Hematopoietic multipotent progenitor cell treated with erythropoietin and hydrocortisone succinate and interleukin-3 and kit ligand, for 4 days (in vitro differentiated cells): ENCODE measurements at places on chromosomes 6 and 20.

- peak; percentile 79 for DNase-seq
These were observed 1.2 kb downstream of the TPD52L1 start for GRCh38 chr6:125154761-125155135.

GRCh38 chr20:58233881-58234528 lies 5.6 kb upstream of the ANKRD60 start:
- DNase-seq: peak; percentile 38

- no peak for DNase-seq
These were observed 13.8 kb upstream of the TCP11 start for GRCh38 chr6:35154947-35155346.

DNA sequence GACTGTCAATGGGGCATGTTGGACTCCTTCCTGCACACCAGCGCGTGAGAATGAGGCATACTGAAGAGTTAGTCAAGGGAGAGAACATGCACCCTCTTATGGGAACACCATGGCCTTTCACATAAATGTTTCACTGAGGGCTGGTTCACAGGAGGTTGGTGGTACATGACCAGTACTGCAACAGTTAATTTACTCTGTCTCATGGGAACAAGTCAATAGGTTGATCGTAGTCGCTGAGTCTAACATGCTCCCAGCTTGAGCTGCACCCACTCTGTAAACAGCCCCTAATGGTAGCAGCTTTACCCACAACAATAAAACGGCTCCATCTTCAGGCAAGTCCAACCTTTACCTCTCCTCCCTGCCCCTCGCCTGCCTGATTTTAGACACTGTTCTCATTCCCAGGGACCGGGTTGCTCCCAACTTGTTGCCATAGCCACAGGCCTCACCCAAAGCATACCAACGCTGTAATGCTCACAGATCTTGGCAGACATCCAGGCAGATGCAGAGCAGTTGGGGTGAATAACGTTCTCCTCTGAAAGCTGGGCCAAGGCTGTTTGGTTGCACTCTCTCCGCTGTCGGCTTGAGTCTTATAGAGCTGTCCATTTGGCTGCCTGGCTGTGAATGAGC lies 111.3 kb downstream of the LY86 start:
- DNase-seq: peak; percentile 97

DNA sequence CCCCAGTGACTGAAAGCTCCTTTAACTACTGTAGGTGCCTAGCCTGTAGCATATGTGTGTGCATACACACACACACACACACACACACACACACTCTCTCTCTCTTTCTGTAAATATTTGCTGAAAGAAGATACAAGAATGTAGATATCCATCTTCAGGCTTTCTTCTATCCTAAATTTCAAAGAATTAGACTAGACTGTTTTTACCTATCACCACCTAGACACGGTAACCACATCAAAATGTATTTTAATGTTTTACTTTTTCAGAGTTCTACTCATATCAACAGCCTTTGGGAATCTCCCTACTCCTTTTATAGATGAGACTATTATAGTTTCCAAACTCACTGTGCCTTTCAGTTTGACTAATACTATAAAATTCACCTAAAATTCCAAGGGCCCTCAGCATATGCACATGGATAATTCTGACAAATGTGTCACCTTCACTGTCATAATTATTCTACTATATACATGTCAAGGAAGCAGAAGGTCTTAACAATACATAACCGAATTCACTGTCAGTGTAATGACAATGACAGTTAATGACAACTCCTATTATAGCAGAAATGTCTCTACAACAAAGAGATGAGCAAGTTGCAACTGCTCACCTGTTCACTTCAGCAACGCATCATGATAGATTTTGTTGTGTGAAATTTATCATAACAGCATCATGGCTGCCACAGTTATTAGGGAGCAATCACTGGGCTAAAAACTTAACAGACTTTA lies 236.5 kb downstream of the GMPR start:
- no peak for DNase-seq

DNA sequence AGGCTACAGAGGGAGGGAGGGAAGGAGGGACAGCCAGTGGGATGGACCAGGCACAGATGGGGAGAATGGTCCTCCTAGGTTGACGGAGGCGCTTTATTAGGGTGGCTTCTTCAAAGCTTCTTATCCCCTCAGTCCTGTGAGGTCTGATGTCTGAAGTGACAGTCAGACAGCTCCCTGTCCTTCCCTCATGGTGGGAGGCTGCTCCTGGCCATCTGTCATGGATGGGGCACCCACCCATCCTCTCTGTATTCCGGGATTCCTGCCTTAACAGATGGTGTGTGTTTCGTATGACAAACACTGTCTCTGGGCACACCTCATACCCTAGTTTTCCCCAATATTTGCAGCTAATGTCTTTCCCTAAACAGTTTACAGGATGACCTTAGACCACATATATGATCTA lies 7.9 kb downstream of the RIN2 start:
- no peak for DNase-seq

GRCh38 chr6:46465294-46466165 lies 25.7 kb downstream of the RCAN2 start:
- DNase-seq: peak; percentile 58

- no peak for DNase-seq
These were observed 76.8 kb downstream of the OLIG3 start for GRCh38 chr6:137417396-137417795.

DNA sequence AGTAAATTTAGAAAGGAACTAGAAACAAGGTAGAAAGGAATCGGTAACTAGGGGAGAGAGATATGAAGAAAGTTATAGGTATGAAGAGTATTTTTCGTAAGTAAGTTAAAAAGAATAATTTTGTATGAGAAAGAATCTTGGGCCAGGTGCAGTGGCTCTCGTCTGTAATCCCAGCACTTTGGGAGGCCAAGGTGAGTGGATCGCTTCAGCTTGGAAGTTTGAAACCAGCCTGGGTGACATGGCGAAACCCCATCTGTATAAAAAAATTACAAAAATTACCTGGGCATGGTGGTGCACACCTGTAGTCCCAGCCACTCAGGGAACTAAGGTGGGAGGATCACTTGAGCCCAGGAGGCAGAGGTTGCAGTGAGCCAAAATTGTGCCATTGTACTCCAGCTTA lies 42.0 kb downstream of the TCP11 start:
- no peak for DNase-seq

DNA sequence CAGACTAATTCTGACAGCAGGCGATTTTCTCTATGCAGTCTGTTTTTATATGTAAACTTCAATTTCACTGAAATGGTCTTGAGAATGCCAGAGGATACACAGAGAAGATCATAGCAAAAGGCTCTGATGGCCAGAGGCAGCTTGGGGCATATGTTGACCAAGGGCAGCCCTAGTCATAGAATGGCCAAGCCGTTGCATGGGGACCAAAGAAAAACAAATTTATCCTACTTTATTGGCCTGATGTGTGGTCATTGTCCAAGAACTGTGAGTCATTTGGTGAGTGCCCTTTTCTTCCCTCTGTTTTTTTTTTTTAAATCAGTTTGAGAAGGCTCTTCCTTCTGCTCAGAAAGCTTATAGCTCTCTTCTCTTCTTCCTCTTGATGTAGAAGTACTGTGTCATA lies 5.8 kb downstream of the HDGFL1 start:
- DNase-seq: no peak

DNA sequence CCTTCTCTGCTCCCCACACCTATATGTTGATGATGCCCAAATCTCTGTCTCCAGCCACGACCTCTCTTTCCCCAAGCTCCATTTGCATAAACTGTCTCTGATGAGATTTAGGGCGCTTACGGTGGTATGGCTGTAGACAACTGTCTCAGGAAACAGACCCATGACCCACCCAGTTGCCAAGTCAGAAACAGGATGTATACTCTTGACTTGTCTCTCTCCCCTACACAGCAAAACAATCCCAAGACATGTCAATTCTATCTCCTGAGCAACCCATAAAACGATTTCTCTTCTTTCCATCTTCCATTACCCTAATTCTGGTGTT lies 13.9 kb downstream of the GNL1 start:
- DNase-seq: no peak

DNA sequence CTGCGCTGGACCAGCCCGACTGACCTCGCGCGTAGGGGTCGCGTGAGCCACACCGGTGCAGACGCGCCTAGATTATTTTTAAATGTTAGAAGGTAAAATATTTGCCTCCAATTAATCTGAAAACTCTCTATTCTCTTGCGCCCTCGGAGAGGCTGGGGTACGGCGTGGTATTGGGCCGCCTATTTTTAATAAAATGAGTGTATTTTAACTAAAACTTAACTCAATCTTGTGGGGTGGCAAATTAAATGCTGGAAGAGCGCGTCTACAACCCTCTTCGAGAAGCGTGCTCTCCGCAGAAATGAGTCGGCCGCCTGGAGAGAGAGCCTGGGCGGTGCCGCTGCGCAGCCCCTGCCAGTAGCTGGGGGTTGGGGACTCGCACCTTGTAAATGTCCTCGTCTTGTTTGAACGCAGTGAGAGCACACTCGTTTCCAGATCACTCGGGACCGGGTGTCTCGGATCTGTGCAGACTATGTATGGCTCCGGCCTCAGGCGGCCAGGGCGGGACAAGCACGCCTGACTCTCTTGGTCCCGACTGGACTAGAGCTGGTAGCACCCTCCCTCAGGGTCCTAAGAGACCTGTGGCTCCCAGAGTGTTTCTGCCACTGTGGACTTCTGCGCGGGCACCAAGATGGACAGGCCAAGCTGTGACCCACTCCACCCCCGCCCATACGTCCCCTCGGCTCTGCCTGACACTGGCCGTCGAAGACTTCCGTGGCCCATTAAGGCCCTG lies 2.0 kb upstream of the MAFB start:
- DNase-seq: no peak

DNA sequence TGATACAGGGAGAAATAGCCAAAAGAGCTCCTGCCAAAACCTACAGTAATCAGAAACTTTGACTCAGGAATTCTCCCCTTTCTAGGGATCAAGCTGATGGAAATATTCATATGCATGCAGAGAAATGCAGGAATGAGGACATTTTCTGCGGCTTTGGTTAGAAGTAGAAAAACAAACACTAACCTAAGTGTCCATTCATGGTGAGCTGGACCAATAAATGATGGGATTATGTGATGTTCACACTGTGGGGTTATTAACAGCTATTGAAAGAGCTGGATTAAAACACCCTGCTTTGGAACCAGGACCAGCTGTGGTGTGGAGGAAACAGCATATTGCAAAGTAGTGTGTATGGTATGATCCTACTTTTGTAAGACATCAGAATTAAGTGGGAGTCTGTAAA lies 143.1 kb downstream of the SYCP2 start:
- DNase-seq: no peak

DNA sequence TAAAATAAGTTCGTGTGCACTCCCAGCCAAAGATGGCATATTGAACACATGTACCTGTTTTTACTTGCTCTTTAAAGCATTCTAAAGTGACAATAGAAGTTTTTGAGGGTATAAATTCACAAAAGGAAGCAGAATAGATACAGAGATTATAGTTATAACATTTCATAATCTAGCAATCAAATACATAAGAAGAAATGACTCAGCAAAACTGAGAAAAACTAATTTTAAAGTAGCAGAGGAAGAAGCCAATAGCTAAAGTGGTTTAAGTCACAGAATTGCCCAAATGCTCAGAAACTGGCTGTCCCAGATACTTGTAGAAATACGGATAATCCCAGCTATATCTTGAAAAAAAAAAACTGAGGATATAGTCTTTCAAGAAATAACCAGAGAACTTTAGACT lies 49.2 kb upstream of the TBC1D32 start:
- DNase-seq: peak; percentile 44

GRCh38 chr6:49202924-49203536 lies 260.0 kb downstream of the MMUT start:
- DNase-seq: no peak

GRCh38 chr20:64057628-64058498 lies 5.1 kb upstream of the TCEA2 start:
- peak; percentile 79 for DNase-seq

DNA sequence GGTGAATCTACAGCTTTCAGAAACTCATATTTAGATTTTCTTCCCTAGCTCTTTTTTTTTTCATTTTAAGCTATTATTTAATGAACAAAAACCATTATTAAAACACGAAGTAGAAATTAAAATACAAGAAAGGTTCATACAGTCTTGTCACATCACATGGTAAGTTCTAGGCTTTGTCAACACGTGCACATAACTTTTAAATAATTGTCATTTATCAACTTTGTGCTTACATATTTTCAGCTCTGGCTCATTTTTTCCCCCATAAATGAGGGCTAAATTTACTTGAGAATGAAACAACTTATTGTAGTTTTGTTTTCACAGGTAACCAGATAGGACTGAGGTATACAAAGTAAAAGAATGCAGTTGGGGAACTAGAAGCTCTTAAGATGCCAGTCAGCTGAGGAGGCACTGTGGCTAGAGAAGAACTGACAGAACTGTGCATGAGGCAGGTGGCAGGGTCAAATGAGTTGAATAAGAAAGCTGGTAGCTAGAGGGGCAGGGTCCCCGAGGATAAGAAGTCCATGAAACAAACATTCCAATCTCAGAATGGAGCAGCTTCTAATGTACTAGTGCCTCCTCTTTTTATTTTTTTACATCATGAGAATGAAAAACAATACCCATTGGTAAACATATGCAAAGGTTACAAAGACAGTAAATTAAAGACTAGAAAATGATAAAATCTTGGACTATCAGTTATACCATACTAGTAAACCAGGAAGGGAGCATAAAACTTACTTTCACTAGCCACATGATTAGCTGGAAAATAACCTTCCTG lies 141.5 kb downstream of the MYB start:
- DNase-seq: peak; percentile 86

GRCh38 chr6:679282-679681 lies 13.7 kb downstream of the EXOC2 start:
- DNase-seq: no peak

GRCh38 chr6:17729223-17730077 lies 22.7 kb upstream of the NUP153 start:
- no peak for DNase-seq

DNA sequence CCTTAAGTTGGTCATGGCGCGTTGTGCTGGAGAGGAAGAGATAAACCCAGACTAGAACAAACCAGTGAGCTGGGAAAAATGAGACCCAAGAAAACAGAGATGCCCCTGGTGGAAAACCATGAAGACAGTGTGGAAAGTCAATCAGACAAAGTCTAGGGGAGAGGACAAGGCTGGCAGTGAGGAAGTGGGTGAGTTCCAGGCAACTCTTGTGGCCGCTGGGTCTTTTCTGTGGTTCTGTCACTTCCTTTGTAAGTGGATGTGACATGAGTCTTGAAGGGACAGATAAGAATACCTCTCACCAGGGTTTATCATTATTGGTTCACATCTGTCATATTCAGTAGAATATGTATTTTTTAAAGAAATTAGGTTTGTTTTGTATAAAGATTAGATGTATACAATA lies 738.4 kb downstream of the DHX35 start:
- peak; percentile 66 for DNase-seq

- DNase-seq: no peak
These were observed 98.1 kb upstream of the ASCC3 start for GRCh38 chr6:100979267-100979666.

- peak; percentile 59 for DNase-seq
These were observed 25.8 kb upstream of the CEP85L start for GRCh38 chr6:118677193-118677592.
